ENCODE measurements at places on chromosomes 7 and 10.

DNA sequence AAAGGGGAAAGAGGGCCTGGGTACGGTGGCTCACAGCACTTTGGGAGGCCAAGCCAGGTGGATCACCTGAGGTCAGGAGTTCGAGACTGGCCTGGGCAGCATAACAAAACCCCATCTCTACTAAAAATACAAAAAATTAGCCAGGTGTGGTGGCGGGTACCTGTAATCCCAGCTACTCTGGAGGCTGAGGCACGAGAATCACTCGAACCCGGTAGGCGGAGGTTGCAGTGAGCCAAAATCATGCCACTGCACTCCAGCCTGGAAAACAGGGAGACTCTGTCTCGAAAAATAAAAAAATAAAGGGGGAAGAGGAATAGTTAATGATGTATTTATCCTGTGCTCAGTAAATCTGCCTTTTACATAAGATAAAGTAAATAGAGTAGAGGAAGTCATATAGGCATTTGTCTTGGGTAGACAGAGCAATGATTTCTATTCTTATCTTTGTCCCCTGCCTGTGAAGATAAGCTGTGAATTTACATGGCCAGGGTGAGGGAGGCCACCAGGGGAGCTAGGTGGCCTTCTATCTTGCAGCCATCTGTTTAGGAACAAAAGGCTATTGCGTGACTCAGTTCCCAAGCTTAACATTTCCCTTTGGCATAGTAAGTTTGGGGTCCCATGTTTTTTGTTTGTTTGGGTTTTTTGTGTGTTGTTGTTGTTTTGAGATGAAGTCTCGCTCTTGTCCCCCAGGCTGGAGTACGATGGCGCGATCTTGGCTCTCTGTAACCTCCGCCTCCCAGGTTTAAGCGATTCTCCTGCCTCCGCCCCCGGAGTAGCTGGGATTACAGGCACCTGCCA, 73.2 kb upstream of the GTF2I start:
- no peak for DNase-seq

DNA sequence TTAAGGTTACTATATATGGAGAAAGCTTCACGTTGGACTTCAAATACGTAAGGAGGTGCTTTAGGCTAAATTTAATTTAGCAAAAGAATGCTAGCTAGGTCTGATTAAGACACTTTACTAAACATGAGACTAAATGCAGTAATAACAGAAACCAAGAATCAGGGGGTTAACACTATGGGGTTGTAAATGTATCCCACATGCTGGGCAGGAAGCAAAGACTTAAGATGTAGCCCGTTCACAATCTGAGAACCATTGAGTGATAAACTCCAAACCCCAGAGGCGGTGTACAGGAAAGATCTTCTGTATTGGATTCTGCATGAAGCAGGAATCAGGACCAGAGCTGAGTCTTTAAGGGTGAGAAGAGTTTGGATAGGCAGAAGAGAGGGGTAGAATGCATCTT, 60.4 kb downstream of the FZD1 start:
- no peak for DNase-seq

GRCh38 chr7:18798088-18798906, 302.7 kb downstream of the HDAC9 start:
- no peak for DNase-seq

DNA sequence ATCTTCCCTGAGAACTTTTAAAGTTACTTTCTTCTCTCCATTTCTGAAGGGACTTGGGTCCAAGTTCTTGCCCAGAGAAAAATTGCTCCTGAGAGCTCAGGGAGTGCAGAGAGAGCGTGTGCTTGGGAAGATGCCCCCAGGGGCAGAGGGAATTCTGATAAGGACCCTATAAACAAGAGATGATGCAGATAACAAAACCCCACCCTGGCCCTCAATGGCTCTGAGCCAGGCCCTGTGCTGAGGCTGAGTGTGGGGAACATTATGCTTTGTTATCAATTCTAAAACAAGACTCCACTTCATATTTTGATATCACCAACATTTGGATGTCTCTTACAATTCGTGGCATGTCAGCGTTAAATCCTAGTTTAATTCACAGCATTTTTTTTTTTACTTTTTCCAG, 34.4 kb upstream of the HABP2 start:
- DNase-seq = no peak

GRCh38 chr10:9636216-9636615, 1381.5 kb upstream of the CELF2 start:
- no peak for DNase-seq

- no peak for DNase-seq
These were observed 3.5 kb downstream of the CTBP2 start for GRCh38 chr10:125156739-125157480.

GRCh38 chr7:96739609-96740008, 30.0 kb upstream of the SEM1 start:
- no peak for DNase-seq

DNA sequence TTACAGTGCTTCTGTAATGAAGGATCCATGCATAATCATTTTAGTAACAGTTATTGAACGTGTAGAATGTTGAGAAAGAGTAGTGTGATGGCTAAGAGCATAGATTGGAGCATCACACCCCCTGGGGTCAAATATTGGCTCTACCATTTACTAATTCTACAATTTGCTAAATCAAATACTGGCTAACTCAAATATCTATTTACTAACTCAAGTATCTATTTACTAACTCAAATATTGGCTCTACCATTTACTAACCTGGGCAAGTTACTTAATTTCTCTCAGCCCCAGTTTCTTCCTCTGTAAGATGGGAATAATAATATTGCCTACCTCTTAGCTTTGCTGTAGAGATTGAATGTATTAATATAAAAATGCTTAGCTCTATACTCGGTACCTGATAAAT, 64.0 kb downstream of the CDK14 start:
- DNase-seq = no peak

DNA sequence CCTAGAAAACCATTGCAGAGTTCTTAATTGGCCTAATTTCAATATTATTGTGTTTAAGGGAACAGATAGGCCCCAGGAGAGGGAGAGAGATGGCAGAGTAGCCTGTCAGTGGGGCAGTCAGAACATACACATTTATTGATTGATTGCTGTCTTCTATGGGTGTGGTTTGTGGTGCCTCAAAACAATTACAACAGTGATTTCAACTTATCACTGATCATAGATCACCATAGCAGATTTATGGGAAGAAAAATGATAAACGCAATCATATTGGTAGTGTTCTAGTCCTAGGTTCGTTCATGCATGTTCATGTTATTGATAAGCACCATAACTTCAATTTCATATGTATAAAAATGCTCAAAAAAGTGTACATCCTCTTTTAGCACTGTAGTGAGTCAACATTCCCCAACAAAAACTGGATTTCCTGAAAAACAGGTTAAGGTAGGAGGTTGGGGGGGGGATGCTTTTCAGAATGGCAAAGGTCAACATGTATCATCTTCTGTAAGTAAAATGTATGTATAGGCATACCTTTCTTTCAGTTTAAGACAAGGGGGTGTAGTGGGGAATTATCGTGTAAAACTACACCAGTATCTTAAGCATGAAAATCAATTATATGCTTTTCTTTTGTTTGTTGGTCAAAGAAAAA, 1.1 kb upstream of the TNKS2 start:
- no peak for DNase-seq

DNA sequence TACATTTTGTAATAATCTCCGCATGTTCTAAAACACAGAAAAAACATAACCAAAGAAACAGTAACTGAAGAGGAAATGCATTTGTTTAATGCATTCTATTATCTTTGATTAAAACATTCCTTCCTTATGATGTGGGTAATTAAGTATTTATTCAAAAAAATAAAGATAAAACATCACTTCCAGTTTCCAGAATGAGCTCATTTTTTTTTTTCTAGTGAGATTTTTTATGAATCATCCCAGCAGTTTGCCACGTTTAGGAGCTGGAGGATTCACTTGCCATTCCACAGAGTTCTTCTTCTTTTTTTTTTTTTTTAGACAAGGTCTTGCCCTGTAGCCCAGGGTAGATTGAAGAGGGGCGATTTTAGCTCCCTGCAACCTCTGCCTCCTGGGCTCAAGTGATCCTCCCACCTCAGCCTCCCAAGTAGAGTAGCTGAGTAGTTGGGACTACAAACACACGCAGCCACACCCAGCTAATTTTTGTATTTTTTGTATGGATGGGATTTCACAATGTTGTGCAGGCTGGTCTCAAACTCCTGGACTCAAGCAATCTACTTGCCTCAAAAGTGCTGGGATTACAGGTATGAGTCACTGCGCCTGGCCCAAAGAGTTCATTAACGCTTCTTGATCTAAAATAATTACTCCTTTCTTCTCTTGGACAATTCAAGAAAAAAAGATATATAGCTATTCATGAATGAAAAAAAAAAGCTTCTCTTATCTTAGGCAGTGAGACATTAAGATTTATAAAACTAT, 177.3 kb downstream of the DKK1 start:
- DNase-seq = no peak

DNA sequence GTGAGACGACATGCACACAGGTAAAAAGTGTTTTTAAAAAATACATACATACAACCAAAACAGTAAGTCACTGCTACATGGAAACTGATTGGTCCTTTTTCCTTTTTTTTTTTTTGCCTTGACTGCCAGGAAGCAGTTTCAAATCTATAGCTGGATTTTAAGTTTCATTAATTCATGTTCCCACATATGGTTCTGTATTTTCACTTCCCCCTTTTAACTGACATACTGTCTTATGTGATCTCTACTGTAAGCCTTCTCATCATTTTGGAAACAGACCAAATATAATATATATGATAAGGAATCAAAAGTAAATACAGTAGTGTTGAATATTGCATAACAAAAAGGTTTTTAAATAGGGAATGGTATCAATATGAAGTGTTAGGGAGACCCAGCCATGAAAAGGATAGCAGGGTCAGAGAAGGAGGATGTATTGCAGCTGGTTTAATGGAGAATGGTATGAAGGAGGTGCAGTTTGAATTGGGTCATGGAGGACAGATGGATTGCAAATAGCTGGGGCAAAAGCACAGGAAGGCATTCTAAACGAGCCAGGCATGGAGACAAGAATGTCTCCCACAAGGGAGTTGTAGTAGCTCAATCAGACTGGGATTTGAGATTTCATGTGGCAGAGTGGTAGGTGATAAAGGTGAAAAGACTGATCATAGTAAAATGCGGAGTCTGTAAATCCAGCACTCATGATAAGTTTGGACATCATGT, 5.4 kb downstream of the CAV1 start:
- no peak for DNase-seq

DNA sequence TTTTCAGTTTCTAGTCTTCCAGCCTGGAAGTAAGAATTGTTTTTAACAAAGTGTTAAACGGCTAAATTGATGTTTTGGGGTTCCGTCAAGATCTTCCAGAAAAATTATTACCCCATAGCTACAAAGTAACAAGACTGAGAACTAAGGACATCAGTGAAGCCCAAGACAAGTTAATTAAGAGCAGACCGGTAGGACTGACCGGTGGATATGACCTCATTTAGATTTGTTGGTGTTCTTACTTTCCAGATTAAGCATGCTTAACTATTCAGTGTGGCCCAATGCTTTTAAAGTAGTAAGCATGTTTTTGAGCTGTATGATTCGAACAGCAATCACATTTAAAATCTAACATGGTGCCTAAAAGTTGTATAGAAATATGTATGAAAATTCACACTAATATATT, 73.1 kb upstream of the RPA3 start:
- DNase-seq = no peak

DNA sequence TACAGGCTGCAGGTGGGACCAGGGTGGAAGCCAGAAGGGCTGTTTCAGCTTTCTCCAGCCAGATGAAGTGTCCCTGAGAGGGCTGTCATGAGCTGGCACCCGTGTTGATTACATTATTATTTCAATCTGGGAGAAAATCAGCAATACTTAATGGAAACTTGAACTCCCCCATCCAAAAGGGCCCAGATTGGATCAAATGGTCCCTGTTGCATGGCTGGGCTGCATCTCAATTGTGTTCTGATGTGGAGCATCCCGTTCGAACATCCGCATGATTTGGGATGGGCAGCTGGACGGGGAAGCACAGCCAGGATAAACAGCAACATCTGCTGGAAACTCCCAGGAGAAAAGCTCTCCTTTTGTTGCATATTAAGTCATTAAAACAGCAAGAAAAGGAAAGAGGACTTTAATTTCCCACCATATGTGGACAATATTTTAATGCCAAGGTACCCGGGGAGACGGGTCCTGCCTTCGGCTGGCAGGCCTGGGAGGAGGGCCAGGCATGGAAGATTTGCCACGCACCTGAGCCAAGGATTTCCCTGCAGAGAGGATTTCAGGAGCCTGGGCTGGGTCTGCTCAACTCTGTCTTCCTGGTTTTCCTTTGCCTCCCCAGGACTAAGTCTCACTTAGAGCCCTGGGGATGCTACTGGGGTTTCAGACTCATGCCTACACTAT, 52.4 kb downstream of the NPTX2 start:
- DNase-seq = no peak

DNA sequence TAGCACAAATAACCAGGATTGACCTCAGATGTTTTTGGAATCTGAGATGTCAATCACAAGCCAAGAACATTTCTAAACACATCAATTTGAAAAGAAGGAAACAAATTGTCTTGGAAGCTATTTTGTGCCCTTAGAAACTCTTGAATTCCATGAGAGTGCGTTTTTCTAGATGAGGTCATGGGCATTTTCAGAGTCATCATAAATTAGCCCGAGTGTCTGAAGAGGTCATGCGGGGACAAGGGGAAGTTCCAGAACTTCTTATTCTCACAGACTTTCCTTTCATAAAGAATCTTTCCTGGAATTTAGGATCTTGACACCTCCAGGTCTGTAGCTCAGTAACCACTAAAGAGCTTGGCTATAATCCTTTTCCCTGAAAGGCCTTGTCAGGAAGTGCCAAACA, 28.2 kb downstream of the IL2RA start:
- DNase-seq = no peak

- DNase-seq = no peak
These were observed 113.1 kb upstream of the GDF10 start for GRCh38 chr10:47186941-47187340.

- no peak for DNase-seq
These were observed 76.4 kb upstream of the PIK3CG start for GRCh38 chr7:106788637-106789036.

DNA sequence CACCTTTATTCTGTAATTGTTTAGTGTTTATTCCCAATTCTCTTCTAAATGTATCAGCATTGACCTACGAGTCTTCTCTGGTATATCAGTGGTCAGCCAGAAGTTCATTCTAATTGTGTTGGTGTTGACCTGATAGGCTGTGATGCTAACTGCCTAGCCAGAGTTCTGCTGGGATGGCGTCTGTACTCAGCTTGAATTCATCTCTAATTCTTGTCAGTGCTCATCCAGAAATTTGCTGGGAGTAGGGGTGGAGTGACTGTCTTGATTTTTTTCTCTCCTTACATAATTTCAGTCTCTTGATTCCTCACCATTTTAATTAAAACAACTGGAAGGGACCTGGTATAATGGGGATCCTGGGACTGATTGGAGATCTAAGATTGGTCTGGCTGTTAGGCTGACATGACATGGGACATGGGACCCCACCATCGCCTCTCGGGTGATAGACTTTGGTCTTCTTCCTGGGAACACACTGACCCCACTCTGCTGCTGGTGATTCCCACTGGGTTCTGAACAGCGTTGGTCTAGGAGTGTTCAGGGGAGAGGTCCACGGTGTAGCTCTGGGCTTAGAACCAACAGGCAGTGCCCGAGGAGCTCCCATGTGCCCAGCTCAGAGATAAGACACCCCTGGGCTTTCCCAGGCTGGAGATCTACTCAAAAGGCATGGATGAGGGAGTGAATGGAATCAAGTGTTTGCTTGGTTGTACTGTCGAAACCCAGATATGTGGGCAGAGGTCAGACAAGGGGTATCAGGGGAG, 3.8 kb downstream of the NEURL1 start:
- DNase-seq = no peak
